Fibroblast of skin of left biceps (primary cell): ENCODE measurements at places on chromosomes 5 and 9.

DNA sequence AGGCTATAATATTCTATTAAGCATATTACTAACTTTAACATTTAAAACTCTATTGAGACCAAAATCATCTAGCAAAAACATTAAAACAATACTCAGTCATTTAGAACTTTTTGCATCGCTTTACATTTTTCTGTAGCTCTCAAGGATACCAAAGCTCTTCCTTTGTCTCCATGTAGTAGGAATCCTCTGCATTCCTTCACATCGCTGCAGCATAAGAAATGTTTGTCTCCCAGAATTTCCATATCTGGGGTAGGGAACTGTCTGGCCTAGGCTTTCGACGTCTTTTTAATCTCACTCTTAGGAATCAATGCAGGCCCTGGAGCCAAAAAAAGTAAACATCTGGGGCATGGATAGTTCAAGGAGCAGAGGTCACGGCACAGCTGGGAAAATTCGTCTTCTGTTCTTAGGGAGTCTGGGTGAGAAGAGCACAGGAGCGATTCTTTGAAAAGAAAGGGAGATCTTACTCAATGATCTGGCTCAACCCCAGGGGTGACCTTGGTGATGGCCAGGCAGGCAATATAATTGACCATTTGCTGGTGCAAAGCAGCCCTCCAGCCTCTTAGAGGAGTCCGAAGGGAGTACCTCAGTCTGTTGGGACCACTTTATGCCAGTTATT lies 23.2 kb upstream of the RAI14 start:
- DNase-seq, result no peak

DNA sequence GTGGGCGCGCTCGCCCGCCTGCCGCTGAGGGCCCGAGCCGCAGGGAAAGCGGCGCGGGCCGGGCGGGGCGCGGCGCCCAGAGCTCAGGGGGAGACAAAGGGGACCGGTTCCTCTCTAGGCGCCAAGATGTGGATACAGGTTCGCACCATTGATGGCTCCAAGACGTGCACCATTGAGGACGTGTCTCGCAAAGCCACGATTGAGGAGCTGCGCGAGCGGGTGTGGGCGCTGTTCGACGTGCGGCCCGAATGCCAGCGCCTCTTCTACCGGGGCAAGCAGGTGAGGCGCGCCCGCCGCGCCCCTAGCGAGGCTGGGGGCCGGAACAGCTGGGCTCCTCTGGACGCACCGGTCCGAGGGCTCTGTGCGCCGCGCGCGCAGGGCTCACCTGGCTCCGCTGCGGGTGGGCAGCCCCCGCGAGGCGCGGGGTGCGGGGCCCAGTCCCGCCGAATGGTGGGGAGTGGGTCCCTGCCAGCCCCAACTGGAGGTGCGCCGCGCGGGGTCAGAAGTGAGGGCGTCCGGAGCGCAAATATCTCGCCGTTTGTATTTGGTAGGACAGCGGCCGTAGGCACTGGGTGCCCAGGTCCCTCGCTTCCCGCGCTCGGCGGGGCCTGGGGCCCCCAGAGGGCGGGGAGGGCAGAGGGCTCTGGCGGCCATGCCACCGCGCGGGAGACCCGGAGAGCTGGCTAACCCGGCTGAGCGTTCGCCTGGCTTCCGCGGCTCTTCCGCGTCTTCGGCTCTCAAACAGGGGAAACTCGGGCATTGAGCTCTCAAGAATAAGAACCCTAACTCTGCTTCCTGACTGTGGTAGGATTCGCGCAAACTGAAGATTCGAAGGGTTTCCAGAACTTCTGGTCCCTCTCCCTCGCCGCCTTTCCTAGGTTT lies 607 bp downstream of the UHRF2 start:
- no peak for DNase-seq

DNA sequence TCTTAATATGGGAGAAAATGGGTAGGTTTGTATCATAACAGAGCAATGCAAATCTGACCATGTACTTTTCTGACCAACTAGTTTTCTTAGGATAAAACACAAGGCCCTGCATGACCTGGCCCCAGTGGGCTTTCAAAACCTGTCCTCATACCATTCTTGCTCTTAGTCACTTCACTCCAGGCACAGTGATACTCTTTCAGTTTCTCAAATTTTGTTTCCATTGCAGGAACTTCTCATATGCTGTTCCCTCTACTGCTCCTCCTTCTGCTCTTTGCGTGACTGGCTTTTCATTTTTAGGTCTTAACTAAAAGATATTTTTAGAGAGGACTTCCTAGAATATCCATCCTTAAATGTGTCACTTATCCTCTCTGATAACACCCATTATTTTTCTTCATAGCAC lies 112.4 kb downstream of the INIP start:
- DNase-seq, result no peak

DNA sequence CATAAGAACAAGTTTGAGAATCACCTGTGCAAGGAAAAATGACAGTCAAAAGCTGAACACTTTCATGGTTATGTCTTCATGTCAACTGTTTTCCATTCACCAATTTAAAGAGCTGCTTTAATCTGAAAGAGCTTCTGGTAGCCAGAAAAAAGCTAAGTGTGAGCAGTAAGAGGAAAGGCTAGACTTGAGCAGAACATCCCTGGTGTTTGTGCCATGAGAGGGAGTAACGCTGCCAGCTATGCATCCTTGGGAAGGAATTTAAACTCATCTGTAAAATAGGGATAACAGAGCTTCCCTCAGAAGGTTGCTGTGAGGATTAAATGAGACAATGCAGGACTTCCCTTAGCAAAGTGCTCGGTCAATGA lies 193.7 kb downstream of the MAPKAP1 start:
- no peak for DNase-seq

GRCh38 chr5:150452914-150453313 lies 3.4 kb upstream of the RPS14 start:
- no peak for DNase-seq
